Type B pancreatic cell (in vitro differentiated cells): ENCODE measurements at places on chromosomes 5 and 9.
A peak's percentile ranks its signal among the peaks of the same experiment; 100 is the strongest.

DNA sequence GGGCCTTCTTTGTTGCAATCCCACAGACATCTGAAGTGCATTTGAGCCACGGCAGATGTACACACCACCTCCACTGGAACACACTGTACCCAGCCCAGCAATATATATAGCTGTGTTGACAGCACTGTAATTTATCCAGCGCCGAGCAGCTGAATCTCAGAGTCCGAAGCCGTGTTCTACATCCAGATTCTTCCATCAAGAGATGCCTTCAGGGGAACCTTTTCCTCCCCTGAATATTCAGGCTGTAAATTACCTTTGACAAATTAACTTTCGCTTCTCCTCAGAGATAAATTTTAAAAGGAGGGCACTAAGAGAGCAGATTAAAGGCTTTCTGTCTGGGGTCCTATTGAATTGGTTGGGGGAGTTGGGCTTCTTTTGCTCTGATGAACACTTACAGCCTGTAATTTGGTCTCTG, 76.4 kb downstream of the ROR2 start:
- no peak for DNase-seq

DNA sequence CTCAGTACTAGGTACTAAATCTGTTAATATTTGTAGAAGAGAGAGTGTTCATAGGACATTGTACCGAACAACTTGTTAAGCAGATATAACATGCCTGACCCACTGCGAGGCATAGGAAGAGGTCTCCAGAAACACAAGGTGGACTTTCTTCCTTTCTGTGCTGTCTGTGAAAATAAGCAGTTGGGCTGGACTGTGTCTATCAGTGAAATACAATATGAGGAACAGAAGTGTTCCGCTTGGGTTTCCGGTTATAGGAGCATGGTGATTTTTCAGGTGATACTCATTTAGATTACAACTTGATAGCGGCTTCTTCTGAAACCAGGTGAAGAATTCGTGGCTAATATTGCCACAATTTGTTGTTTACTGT, 60.9 kb upstream of the TLR4 start:
- no peak for DNase-seq

DNA sequence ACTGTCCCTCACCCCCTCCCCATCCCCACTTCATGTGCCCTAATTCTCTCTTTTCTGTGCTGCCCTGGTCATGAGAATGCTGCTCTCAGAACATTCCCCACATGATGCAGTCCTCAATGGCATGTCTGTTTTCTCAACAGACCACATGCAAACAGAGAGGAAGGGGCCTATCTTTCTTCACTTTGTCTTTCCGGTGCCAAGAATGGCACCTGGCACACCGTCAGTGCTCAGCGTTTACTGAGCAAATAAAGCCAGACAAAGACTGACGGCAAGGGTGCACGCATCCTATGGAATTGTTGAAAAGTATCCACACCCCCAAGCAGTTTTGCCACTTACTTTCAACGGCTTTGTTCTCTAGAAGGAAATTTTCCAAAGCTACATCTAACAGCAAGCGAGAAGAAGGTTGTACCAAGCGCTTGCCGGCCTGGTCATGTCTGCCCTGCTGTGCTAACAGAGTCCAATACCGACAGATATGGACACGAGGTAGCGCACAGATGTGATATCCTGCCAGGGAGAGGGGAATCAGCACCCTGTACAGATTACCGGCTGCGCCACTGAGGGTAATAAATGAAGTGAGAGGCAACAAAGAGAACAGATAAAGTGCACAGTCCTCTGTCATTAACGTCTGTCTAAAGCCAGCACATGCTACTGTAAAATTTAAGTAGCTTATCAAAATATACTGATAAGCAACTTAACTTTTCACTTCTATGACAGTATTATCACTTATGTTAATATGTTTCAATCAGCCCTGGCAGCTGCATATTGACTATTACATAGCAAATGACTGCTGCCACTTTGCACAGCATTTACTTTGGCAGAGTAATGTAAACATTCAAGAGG, 251.7 kb downstream of the DENND1A start:
- no peak for DNase-seq

DNA sequence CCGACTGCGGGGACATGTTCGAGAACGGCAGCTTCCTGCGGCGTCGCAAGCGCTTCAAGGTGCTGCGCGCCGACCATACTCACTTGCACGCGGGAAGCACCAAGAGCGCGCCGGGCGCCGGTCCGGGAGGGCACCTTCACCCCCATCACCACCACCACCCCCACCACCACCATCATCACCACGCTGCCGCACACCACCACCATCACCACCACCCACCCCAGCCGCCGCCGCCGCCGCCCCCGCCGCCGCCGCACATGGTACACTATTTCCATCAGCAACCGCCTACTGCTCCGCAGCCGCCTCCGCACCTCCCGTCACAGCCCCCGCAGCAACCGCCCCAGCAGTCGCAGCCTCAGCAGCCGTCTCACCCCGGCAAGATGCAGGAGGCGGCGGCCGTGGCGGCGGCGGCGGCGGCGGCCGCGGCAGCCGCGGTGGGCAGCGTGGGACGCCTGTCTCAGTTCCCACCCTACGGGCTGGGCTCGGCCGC, 514 bp downstream of the FOXB2 start:
- no peak for DNase-seq

DNA sequence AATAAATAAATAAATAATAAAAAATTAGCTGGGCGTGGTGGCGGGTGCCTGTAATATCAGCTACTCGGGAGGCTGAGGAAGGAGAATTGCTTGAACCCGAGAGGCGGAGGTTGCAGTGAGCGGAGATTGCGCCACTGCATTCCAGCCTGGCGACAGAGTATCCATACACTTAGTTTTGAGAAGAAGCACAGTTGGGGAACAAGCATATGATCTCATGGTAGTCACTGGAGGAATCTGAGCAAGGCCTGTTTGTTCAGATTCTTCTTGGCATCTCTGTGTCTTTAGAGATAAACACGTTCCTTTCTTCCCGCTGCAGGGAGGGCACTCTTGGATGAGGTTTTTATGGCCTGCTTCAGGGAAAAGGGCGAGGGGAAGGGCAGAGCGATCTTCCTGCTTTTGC, 15.6 kb upstream of the DENND1A start:
- DNase-seq: no peak

- no peak for DNase-seq
Observed at GRCh38 chr9:34744295-34745221, 34.6 kb upstream of the CCL21 start.

- DNase-seq: no peak
Observed at GRCh38 chr5:160702934-160703333, 149.1 kb downstream of the ATP10B start.

- DNase-seq: no peak
Observed at GRCh38 chr9:134454476-134454857, 128.2 kb downstream of the RXRA start.

DNA sequence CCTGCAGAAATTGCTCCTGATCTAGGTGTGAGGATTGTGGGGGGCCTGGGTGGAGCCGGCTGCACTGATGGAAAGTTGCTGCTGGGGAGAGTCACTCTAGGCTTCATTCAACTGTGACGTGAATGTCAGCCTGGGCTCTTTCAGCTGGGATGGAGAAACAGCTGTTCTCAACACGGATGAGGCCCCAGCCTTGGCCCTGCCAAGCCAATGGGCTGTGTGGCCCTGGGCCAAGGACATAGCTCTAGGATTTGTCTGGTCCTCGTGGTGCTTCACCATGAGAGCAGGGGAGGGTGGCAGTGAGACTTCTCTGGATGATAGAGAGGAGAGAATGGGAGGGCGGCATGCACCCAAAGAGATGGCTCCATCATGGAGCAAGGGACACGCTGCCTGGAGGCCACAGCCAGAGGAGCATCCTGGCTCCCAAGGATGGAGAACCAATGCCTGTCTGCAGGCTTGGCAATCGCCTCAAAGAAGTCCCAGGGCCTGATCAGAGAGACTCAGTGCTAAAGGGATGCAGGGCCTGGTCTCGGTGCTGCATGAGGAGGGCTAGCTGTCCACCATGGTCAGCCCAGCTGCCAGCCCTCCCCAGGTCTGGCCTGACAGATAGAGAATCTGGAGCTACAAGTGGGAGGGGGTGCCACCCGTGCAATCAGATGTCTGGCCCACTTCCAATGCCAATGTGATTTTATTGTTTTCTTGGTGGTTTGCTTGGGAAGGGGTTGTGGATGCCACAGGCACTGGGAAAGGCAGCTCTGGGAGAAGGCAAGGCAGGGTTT, 141.0 kb downstream of the GADD45G start:
- DNase-seq: no peak

- DNase-seq: no peak
Observed at GRCh38 chr9:79201636-79202035, 370.1 kb upstream of the TLE4 start.

- DNase-seq: no peak
Observed at GRCh38 chr9:117622347-117622746, 81.9 kb upstream of the TLR4 start.

GRCh38 chr9:127290561-127291065, 26.0 kb downstream of the GARNL3 start:
- DNase-seq: no peak

GRCh38 chr5:61657686-61658085, 325.6 kb downstream of the ZSWIM6 start:
- DNase-seq: no peak

DNA sequence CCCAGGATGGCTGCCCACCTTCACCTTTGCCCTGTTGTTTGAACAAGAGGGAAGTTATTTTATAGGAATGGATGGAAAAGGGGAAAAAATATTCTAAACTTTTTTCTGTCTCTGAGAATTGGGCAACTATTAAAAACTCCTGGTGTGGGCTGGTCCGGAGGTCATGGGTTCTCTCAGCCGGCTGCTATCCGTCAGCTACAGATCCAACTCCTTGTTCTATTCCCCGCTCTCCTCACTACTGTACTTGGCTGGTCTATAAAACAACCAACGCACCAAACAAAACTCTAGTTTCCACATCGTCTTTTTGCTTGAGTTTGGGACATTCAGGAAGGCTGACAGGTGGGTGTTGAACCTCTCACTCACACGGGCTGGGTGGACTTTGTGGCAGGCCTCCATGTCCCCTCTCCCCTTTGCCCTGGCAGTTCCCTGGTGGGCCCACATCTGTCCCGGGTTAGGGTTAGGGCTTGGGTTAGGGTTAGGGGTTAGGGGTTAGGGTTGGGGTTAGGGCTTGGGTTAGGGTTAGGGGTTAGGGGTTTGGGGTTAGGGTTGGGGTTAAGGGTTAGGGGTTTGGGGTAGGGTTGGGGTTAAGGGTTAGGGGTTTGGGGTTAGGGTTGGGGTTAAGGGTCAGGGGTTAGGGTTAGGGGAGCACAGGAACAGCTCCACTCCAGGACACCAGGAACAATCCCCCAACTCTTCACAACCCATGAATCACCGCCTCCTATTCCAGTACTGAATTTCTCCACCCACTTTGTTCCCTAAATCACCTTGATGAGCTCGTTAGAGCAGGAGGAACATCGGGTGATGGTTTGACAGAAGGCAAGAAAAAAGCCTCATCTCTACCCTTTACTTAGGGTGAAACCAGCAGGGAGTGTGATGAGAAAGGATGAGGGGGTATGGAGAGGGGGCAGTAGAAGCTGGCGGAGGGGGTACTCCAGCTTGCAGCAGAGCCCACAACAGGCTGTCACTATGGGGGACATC, 302.1 kb upstream of the IRX4 start:
- DNase-seq: peak; percentile 31

DNA sequence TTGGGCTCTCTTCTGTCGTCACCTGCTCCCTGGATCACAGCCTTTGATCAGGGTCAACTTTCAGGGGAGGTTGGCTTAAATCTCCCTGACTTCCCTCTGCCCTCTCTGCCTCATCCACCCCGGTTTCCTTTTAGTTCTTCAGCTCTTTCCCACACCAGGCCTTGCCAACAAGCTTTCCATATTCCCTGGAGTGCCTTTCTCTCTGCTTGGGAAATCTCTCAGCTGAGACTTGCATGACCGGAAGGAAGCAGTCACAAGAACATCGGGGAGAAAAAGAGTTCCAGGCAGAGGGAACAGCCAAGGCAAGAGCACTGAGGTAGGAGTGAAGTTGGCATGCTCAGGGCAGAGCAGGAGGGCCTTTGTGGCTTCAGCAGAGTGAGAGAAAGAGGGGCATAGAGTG, 88.4 kb upstream of the HSPA9 start:
- no peak for DNase-seq

DNA sequence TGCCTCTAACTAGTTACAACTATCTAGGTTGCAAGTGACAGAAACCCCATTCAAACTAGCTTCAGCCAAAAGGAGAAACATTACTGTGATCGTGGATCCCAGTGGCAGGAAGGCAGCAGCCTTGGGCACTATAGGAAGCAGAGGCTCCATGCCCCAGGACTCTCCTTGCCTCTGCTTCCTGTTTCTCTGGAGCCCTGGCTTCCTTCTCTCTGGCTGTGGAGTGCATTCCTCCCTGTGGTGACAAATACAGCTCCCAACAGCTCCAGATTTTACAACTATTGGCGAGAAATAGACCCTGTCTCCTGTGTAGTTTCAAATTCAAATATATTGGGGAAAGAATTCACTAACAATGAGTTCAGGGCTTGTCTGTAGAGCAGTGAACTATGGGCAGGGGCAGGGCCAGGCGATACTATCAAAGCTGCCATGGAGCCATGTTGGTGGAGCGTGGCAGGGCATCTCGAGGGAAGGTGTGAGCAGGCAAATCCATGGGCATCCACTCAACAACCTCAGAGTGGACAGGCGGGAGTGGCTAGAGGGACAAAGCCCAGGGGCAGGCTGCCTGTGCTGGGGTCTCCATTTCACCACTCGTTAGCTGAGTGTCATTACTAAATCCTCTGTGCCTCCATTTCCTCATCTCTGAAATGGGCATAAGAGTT, 189.5 kb downstream of the ERCC6L2 start:
- no peak for DNase-seq

GRCh38 chr5:143657647-143658285, 154.2 kb upstream of the HMHB1 start:
- no peak for DNase-seq

DNA sequence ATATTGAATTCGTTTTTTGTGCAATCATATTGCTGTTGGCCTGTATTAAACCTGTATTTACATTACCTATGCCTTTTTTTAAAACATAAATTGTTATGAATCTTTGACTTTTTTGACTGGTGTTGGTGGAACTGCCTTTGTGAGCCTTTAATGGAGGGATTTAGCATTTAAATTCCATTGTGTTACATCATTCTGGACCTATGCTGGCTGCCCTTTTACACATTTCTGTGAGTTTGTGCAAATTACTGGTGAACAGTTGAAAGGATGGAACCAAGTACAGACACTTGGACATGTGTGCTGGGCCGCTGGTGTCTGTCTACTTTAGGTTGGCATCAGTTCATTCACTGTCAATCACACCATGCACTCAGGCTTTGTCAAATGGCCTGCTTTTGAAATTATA, 3.4 kb downstream of the SNX18 start:
- DNase-seq: no peak

DNA sequence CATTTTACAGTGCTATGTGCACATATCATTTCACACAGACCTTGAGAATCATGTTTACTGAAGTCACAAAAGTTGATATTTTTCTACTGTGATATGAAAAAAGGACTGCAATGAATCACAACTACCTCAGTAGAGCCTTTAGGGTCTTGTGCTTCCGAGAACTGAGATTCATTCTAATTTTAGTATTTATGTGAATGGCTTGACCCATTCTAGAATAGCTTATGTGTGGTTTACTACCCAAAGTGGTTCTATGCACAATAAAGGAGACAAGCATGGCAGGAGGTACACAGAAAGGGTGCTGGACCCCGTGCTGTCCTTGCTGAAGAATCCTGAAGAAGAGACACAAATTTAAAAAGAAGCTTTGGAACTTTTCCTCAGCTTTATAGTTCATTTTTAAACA, 28.2 kb downstream of the MEF2C start:
- DNase-seq: no peak

GRCh38 chr5:73499187-73499586, 945 bp downstream of the BTF3 start:
- no peak for DNase-seq
